ENCODE measurements at places on chromosomes 2 and 18. TPM values are rescaled to one million over a fixed set of nuclear protein-coding genes. Genes with fewer than 3 reads are reported as not detected.

SAG gene
- 0.25 TPM for total RNA-seq

DNA sequence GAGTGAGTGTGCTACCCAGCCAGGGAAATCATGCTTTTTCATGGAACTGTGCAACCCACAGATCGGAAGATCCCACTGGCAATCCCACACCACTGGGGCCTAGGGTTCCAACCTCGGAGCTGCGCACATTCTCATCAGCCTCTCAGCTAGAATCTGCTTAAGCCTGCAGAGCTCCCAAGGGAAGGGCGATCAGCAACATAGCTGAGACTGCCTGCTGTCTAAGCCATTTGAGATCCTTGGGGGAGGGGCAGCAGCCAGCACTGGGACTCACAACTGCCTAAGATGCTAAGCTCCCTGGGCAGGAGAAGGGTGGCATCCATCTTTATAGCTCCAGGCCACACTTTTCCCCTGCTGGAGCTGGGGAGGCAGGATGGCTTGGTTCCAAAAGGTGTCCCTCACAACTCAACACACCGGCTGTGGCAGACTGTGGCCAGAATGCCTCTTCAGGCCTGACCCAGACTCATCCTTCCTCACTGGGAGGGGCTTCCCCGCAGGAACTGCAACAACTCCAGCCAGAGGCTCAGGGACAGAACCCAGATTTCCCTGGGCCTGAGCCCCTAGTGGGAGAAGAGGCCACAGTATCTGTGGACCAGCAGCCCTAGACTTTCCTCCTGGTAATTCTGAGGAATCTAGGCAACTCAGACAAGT, 1133.3 kb upstream of the PIK3C3 start:
- no peaks in the 10 kb centered on the region for H3K27me3 ChIP-seq
- no peak for DNase-seq
- no peak overlapping the region for H3K4me3 ChIP-seq
- no peak overlapping the region for H3K27ac ChIP-seq
- H3K4me1 ChIP-seq, result no peaks in the 10 kb centered on the region

DNA sequence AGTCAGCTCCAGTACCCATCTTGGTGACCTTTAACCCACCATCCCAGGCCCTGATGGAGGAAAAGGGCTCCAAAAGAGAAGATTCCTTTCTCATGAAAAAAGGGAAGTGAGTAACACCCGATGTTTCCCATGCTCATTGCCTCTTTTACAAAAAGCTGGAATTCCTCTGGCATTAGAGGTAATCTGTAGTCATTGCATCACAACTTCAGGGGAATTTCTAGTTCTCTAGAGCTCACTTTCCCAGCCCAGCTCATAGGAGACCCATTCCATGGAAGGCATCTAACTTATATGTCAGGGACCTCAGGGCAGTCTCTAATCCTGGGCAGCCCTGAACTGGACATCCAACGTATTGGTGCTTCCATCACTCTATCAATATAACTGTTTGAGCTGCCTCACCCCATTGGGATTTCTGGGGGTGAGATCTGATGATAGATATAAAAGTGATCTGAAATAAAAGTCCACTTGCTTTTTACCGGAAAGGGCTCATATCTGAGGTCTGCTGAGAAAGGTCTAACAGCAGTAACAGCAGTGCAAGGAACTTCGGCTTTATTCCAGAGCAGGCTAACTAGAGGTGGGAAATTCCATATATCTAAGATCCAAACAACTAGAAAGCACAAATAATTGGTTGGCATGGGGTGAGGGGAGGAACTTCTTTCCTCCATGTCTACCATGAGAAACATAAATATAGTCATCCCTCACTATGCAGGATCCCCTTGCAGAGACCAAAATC, 106.1 kb downstream of the ETAA1 start:
- H3K27ac ChIP-seq, result no peak overlapping the region
- DNase-seq, result no peak
- H3K4me3 ChIP-seq, result no peak overlapping the region
- H3K4me1 ChIP-seq, result no peaks in the 10 kb centered on the region
- H3K36me3 ChIP-seq, result no peaks in the 10 kb centered on the region
- no peaks in the 10 kb centered on the region for H3K27me3 ChIP-seq

- no peak overlapping the region for H3K4me3 ChIP-seq
- no peaks in the 10 kb centered on the region for H3K36me3 ChIP-seq
- H3K4me1 ChIP-seq, result no peaks in the 10 kb centered on the region
- no peak overlapping the region for H3K27ac ChIP-seq
Measured at GRCh38 chr2:160898581-160899307, 261.5 kb upstream of the TANK start.

HS6ST1 gene
- total RNA-seq, result 12.9 TPM

DNA sequence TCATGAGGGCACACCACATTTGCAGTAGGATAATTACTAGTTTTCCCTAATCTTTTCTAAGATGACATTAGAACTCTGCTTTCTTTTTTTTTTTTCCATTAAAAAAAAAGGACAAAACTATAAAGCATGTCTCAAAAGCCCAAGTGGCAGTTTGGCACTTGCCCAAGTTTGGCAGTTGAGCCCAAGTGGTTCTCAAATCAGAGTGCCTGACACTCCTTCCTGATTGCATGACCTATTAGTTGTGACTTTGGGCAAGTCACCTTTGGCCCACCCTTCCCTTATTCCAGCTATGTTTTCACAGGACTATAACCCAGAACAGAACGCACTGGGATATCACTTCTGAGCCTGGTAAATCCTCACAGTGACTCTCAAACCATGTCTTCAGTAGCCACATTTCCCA, 273.0 kb downstream of the CCDC85A start:
- no peaks in the 10 kb centered on the region for H3K4me1 ChIP-seq
- DNase-seq, result no peak
- no peak overlapping the region for H3K27ac ChIP-seq
- H3K36me3 ChIP-seq, result no peaks in the 10 kb centered on the region
- H3K4me3 ChIP-seq, result no peak overlapping the region

DNA sequence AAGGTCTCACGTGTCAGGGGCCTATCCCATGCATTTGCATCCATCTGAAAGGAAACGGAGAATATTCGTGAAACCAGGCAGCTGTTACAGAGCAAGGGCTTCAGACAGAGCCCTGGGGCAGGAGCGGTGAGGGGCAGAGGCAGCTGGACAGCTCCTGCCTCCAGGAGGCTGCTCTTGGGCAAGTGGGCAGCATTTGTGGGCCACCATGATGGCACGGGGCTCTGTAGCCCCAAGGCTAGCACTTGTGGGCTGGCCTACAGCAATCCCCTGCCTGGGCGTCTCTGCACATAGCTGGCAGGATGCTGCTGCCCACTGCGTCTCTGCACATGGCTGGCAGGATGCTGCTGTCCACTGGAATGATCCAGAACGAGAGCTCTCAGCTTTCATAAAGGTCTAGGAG, 52.8 kb upstream of the PTMA start:
- no peaks in the 10 kb centered on the region for H3K27me3 ChIP-seq
- no peak for DNase-seq
- no peaks in the 10 kb centered on the region for H3K4me1 ChIP-seq
- no peaks in the 10 kb centered on the region for H3K36me3 ChIP-seq
- no peak overlapping the region for H3K27ac ChIP-seq

- H3K4me3 ChIP-seq, result no peak overlapping the region
- no peaks in the 10 kb centered on the region for H3K36me3 ChIP-seq
- no peak overlapping the region for H3K27ac ChIP-seq
- peaks cover 4% of the 10 kb centered on the region for H3K4me1 ChIP-seq
Measured at GRCh38 chr2:226338825-226339224, 460.8 kb downstream of the IRS1 start.

DNA sequence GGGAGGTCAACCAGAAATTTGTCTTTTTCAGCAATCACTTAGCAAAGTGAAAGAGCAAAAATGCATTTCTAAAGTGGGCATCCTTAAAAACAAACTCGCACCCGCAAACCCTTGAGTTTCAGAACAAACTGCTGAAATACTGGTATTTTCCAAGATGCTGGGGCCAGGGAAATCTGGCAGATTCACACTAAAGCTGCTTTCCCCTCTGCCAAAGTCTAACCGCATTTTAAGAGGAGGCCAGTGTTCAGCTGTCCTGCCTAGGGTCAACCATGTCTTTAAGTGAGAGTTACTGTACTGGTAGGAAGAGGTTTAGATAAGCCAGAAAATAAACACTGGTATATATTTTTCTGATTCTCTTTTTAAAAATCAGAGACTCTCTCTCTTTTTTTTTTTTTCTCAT, 55.9 kb downstream of the ACVR1 start:
- DNase-seq, result no peak
- H3K36me3 ChIP-seq, result peaks cover 23% of the 10 kb centered on the region
- H3K4me1 ChIP-seq, result peaks cover 22% of the 10 kb centered on the region
- no peaks in the 10 kb centered on the region for H3K27me3 ChIP-seq
- H3K27ac ChIP-seq, result no peak overlapping the region

SATB2 gene
- total RNA-seq, result 0.29 TPM

UGT1A8 gene
- not detected for total RNA-seq

Measured in T-helper 17 cell (primary cell).